NK-92 treated with Interleukin-12 subunit alpha and Interleukin-12 subunit beta, amount 100 ng/mL, for 24 hours (cell line): ENCODE measurements at places on chromosomes 3 and 15.
A peak's percentile ranks its signal among the peaks of the same experiment; 100 is the strongest.

DNA sequence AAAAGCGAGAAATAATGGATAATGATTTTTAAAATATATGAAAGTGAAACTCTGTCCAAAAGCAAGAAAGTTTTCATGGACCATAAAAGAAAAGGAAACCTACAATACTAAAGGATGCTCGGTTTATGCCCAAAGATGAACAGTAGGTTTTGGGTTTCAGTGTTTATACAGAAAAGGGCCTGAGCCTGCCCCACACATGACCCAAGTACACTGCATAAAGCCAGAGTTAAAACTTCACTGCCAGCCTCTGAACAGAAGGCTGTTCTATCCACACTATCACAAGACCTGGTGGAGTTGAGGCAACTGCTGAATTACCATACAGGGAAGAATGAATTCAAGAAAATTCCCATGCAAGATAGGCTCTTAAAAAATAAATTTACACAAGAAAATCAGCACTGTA lies 165.2 kb downstream of the MECOM start:
- DNase-seq, result no peak

DNA sequence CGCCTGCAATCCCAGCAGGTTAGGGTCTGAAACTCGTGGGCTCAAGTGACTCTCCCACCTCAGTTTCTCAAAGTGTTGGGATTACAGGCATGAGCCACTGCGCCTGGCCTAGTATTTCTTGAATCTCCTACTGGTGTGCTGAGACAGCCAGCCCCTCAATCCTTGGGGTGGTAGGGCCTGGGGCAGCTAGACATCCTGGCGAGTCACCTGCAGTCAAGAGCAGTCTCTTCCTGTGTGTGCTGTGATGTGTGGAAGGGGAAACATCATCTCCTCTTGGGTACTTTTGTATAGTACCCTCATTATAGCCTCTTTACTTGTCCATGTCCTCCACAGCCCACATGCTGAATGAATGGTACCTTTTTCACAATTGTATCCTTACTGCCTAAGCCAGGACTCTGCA lies 4.9 kb upstream of the HEXA start:
- DNase-seq, result no peak

- no peak for DNase-seq
These were observed 9.1 kb upstream of the ARHGEF3 start for GRCh38 chr3:56810577-56811545.

GRCh38 chr15:68543165-68544008 lies 35.4 kb upstream of the CORO2B start:
- no peak for DNase-seq

DNA sequence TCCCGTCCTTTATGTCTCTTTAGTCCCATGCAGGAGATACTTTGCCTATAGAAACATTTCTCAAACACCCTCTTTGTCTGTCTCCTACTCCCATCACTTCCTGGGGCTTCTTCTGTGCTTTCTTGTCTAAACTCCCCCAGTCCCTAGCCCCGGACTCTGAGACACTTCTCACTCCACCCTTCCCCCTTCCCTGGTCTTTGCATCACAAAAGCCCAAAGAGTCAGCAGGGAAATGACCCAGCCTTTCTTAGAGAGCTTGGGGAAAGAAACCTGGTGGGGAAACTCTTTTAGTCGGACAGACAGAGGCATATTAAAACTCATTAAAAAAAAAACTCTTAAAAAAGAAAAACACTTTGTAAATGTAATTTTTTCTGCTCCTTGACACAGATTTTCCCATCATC lies 211.2 kb downstream of the TJP1 start:
- no peak for DNase-seq

DNA sequence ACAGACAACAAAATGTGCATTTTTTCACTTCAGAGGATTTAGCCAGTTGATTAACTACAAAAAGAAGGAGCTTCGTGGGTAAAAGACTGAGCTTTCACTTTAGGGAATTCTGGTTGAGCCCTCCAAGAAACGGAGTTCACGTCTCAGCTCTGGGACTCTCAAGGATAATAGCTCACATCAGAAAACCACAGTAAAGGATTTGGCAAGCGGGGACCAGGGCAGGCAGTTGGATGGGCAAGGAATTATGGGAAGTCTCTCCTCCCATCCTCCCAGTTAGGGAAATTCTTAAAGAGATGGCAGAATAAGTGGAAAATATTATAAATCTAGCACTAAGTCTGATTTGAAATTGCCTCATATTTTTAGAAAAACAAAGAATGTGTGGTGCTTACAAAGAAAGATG lies 188.3 kb upstream of the EOMES start:
- DNase-seq, result no peak

GRCh38 chr3:123802007-123802625 lies 82.0 kb downstream of the MYLK start:
- no peak for DNase-seq

GRCh38 chr3:100777271-100777670 lies 68.0 kb downstream of the TFG start:
- DNase-seq, result no peak

DNA sequence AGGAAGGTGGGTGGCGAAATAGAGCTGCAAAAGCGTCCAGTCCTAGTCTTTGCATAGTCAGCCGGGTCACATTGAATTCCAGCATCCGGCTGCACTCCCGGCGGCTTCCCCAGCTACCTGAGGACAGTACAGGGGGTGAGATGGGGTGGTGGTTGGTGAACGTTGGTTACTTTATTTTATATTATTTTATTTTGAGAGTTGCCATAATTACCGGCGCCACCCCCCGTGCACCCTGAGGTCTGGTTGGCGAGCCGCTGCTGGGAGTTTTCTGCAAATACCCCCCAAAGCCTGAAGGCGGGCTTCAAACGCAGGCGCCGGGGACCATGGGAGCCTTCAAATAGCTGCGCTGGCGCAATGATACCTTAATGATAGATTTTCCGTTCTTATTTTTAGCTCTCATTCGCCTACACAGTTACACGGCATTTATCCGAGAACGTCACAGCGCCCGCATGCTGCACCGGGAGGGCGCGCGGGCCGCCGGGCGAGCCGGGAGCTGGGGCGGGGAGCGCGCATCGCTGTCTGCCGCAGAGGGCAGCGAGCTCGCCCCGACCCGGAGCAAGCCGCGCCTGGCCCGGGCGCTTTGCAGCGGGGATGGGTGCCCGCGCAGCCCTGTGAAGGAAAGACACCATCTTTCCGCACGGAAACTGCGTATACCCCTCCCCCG lies 756 bp upstream of the RASGRF1 start:
- no peak for DNase-seq

- DNase-seq, result no peak
These were observed 59.7 kb upstream of the LRRN1 start for GRCh38 chr3:3739330-3740060.

DNA sequence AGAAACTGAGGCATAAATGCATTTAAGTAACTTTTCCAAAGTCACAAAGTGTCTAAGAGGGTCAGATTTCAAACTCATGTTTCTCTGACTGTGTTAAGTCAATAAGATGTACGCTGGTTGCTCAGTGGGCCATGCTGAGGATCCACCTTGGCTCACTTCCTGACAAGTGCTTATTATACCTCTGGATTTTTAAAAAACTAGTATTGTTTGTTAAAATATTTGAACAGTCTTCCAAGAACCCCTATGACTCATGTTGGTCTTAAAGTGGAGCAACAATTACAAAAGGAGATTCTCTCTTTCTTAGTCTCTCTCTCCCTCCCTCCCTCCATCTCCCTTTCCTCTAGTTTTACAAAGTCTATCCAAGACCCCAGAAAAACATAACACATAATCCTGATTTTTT lies 1050.2 kb downstream of the AGBL1 start:
- DNase-seq, result no peak

- DNase-seq, result no peak
These were observed 178.2 kb upstream of the CGNL1 start for GRCh38 chr15:57198131-57198530.

DNA sequence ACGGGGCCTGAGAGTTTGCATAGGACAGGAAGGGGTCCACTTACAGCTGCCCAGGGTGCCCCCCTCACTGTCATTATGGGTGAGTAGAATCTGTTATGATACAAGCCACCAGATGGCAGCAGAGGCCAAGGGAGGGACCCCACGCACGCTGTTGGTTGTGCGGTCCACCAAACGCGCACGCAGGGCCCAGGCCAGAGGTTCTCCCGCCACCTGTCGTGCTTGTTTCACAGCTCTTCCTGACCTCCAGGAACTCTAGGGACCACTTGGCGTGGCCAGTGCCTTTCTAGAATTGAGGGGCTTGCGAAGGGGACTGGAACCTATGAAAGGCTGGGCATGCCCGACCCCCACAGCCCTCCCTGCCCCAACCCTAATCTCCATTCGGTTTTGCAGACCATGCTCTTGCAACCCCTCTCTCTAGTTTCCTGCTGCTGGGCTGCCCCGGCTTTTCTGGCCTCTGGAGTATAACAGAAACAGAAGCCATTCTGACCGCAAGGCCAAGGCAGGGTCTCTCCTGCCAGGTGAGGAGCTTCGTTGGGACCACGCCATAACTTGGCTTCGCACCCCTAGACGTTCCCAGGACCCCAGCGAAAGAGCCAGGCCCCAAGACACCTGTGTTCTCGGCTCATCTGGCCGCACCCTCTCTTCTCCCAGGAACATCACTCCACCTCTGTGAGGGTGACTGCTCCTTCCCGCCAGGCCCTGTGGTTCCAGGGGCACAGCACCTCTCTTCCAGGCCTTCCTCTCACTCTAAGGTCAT lies 46.0 kb downstream of the ALDH1L1 start:
- peak; percentile 22 for DNase-seq

DNA sequence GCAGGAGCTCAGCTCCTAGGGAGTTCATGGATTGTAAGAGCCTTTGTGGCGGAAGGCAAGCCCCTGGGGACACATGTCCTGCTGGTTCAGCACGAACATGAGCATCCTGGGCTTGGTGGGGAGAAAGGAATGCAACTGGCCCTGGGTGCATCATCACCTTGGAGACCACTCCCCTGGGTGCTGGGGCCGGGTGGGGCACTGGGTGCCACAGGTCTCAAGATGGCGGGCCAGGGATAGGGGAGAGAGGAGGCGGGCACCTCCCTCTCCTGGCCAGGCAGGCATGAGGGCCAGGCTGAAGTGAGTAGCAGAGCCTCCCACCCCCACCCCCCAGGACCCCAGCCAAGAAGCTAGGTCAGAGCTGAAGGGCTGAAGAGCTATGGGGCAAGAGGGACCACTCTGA lies 768 bp downstream of the PCBP4 start:
- DNase-seq, result no peak

DNA sequence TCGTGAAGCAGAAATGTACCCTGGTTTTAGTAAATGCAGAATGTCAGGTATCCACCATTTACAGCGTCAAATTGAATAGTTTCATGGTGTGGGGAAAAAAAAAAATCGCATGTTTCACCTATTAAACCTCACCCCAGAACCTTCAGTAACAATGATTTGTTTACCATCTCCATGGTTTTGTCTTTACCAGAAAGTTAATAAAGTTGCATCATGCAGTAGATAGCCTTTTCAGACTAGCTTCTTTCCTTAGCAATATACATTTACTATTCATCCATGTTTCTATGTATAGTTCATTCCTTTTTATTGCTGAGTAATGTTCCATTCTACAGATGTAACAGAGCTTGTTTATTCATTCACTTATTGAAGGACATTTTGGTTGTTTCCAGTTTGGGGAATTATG lies 1066.1 kb downstream of the FHIT start:
- no peak for DNase-seq

DNA sequence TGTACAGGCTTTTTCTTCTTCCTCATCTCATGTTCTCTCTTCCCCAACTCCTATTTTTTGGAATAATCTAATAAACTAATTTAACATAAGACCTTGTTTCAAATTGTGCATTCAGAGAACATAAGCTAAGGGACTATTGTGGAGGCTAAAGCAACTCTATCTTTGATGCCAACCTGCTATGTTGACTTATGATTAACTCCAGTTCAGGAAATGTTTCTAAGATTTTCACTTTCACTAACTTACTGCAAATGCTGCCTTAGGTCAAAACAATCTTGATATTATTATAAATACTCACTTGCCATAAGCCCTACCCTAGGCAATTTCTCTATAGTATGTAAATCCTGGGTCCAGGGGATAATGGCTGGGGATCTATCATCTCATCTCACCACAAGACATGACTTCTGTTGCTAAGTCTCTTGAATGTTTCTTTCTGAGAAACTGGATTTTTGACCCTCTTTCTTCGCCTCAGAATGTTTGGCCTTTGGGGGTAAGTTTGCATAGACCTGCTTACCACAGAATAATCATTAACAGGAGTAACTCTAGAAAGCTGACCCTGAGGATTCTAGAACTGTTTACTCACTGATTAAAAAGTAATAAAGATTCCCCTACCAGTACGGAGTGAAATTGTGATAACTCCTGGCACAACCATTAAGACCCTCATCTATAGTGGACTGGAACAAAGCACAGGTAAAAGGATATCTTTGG lies 768.1 kb downstream of the GBE1 start:
- DNase-seq, result no peak

GRCh38 chr3:74839566-74839965 lies 225.1 kb upstream of the CNTN3 start:
- DNase-seq, result no peak

- DNase-seq, result peak; percentile 30
These were observed 16.6 kb downstream of the HAPLN3 start for GRCh38 chr15:88878720-88879184.

- no peak for DNase-seq
These were observed 50.6 kb downstream of the SLC6A6 start for GRCh38 chr3:14452740-14453710.

DNA sequence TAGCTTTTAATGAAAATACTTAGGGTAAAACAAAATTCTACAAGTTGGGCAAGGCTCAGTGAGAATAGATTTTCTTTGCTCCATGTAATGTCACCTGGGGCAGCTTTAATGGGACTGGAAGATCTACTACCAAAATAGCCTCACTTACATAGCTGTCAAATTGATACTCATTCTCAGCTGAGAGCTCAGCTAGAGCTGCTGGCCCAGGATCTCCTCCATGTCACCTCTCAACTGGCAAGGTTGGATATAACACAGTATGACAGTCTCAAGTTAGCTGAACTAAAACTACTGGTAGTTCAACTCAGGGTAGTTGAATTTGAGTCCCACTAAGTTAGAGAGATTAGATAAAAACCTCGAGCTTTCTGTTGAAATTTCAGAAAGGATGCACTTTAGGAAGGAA lies 218.5 kb upstream of the PLSCR5 start:
- DNase-seq, result no peak

- DNase-seq, result no peak
These were observed 624.8 kb downstream of the NTRK3 start for GRCh38 chr15:87631775-87632174.

GRCh38 chr15:98070137-98070536 lies 109.6 kb downstream of the ARRDC4 start:
- DNase-seq, result no peak

DNA sequence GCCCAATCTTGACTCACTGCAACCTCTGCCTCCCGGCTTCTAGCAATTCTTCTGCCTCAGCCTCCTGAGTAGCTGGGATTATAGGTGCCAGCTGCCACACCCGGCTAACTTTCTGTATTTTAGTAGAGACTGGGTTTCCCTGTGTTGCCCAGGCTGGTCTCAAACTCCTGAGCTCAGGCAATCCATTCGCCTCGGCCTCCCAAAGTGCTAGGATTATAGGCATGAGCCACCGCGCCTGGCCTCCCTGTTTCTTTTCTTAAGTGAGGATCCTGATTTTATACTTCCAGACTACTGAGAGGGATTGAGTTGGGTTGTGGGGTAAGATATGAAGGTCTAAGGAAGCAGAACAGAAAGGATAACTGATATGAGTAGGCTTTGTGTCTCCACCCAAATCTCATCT lies 106.8 kb downstream of the CNTN3 start:
- DNase-seq, result no peak
